WTC11 (cell line): ENCODE measurements at places on chromosomes 2 and 18.

DNA sequence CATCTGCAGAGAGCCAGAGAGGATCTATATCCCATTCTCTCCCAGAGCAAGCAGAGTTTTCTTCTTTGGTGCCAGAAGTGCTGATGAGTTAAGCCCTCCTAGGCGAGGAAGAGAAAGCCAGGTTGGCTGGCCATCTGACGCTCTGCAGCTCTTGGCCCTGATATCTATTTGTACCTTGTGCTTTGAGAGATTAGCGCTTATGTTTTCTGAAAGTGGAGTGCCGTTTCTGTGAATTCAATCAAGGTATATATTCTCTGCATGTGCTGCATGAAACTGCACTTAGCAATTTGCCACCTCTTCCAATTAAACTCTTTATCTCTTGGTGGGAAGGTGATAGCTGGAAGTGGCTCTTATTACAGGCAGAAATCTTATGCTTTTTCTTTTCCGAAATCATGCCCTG lies 177.5 kb downstream of the LPIN1 start:
- DNase-seq = no peak

DNA sequence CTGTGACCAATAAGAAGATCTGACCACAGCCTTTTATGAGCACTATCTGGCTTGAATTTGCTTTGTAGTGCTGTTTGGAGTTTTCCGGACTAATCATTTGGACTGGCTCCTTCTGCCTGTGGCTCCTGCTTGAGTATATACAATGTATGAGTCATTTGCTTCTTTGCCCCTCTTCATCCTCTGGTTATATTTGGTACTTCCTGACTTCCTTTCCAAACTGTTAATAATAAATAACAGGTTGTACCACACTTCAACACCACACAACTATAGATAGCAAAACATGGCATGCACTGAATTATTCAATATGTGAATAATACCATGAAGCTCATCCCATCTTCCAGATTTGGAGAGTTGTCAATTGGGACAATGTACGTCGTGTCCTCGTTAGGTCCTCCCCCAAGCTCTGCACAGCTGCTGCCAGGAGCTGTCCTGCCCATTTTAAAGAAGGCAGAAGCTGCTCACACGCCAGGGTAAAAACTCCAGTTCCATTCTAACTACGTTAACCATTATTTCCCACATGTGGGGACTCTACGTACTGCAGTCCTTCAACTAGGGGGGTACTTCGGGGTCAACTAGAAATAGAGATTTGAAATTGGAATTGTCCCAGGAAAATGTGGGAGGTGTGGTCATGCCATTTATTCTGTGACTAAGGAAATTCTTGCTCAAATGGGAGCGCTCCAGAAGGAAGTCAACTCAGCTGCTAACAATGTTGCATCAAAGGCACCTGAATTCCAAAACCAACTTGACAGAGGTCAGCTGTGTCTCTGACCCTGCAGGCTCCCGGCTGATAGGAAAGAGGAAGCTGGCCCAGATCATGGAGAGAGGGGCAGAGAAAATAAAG lies 38.1 kb downstream of the ST8SIA5 start:
- DNase-seq = no peak

DNA sequence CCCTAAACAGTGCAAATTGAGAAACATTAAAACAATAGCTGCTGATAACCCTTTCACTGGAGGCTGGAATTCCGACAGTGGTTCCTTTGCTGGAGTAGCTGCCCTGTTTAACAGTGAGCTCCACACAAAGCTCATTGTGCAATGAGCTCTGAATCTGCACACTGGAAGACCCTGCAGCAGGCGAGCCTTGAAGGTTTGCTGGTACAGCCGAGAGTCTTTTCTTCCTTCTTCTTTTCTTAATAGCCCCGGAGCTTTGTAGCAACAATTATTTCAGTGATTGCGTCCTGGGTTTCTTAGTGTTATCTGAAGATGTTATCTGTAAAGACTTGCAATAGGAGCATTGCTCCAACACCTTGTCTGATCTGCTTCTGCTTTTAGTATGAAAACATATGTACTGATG lies 50.8 kb upstream of the CXCR4 start:
- no peak for DNase-seq

DNA sequence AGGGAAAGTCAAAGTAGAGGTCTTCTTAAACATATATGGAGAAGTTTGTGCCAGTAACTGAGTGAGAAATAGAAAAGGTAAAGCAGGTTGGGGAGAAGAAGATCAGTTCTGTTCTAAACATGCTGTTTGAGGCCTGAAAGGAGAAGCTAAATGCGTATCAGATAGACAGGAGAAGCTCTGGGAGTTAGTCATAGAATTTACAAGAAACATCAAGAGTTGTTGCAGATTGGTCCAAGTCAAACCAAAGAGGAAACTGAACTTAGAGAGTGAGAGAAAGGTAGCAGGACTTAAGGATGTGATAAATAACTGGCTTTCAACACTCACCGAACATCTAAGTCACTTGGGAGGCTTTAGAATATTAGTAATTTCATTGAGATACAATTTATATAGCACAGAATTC lies 29.2 kb upstream of the CERS6 start:
- DNase-seq = no peak

GRCh38 chr2:113887009-113887792 lies 2.7 kb upstream of the ACTR3 start:
- DNase-seq = no peak

DNA sequence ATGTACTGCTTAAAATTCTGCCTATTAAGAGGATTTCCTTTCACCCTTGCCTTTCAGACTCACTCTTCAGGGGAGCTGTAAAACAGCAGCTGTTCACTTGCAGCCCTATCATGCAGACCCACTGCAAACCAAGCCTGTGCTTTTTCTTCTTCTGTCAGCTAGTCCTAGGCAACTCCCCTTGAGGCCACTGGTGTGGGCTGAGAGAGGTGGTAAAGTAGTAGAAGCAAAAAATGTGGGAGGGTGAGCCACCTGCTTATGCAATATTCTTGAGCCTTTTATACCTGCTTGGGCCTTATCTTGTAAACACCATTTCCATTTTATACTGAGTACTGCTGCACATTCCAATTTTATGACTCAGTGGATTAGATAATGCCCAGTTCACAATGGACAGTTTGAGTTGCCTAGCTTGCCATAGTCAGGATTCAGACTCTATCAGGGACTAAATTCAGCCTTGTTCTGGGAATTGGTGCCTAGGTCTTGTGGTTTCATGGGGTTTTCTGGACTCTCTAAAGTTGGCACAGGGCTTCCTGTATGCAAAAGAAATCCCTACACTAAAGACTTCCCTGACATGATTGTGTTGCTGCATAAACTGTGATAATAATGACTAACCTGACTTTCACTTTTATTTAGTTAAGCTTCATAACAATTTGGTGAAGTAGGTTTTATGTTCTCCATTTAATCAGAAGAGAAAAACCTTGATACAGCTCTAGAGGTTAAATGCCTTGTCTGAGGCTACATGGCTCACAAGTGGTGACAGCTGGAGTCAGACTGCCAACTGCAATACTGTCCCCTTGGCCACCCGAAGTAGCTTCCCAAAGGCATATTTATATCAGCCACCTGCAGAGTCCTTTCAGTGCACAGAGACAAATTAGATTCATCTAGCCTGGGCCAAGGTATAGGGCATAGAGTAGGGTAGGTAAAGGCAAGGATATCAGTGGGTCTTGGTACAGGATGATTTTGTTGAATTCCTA lies 47.4 kb upstream of the KDM3A start:
- no peak for DNase-seq

GRCh38 chr2:201127152-201127511 lies 11.2 kb downstream of the CFLAR start:
- no peak for DNase-seq

GRCh38 chr18:39713961-39714360 lies 2148.4 kb upstream of the CELF4 start:
- DNase-seq = no peak

DNA sequence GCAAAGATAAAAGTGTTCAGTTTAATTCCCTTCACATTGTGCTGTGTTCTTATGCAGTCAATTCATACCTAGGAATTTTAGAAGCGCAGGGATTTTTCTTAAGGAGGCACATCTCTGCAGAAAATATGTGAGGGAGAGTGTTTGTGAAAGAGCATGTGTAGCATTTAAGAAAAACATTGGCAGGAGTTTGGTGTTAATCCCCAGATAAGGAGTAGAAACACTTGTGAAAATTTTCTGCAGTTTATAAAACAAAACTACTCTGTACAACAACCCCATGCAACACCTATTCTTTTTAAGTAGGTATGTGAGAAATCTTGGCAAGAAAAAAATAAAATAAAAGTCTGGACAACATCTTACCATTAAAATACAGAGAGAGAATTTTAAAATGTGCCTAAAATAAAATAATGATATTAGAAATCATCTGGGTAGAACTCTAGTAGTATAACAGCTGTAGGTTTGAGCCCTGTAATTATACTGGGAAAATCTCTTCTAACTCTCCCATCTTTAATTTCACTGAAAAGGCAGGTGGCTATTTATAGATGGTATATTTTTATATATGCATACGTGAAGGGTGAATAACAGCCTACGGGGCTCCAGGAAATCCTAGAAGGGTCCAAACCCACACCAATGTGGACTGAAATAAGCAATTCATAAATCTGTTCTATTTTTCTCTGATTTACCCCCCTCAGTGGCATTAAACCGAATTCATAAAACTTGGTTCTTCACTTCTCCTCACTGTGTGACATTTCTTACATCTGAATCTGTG lies 6.6 kb downstream of the FZD7 start:
- DNase-seq = no peak

GRCh38 chr2:233856184-233856583 lies 1.8 kb upstream of the HJURP start:
- no peak for DNase-seq

DNA sequence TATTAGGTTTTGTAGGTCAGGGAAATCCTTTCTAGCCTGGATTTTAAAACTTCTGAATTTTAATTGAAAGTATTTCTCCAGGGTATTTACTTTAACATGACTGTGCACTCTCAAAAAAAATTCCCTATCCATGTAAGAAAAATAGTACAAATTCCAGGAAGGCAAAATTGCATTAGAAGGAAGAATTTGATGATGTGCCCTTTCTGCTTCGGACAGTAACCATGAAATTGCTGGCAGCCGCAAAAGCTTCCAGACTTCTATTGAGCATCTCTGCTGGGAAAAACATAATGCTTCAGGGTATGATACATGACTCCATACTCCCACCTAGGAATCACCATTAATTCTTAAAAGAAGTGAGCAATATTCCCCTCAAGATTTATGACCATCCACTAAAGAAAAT lies 17.2 kb upstream of the KLF7 start:
- no peak for DNase-seq

DNA sequence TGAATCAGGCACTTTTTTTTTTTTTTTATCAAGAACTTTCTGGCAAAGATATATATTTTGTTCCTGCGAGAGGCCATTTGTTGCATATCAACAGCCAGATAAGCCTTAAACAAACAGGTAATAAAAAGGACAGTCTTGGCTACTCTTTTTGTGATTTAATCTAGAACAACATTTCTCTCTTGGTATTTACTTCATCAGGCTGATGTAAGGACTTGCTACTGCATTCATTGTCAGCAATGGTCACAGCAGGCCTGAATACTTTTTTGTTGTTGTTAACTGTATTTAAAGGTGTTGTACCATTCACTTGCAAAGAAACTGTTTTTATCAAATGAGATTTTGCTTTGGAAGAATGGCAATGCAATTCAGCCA lies 683.8 kb downstream of the IRS1 start:
- DNase-seq = no peak

- no peak for DNase-seq
Observed at GRCh38 chr2:29050591-29050990, 23.7 kb downstream of the PCARE start.

- no peak for DNase-seq
Observed at GRCh38 chr2:45331410-45331786, 279.7 kb downstream of the SRBD1 start.

DNA sequence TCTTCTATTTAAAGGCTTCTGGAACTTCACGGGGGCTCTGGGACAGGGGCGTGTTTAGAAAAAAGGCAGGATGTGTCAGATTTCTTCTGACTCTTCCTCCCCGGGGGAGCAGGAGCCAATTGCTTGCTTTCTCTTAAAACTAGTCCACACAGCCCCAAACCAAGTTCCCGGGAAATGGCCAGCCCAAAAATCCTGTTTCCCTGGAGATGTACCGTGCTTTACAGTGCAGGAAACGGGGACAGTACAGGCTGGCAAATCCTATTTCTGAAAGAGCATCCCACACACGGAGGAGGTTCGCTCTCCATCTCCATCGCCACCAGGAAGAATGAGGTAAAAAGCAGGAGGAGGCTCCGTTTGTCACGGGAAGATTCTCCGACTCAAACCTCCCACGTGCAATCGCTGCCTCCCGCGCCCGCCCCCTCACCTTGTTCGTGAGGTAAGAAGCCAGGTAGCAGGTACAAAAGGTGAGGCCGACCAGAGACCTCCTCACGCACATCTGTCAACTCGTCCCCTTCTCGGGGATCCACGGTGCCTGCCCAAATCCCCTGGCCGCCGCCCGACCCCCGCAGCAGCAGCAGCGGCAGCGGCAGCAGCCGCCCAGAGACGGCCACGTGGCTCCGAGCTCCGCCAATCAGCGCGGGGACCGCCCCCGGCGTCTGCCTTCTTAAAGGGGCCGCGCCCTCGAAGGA lies 15.6 kb upstream of the RIOK3 start:
- peak; percentile 81 for DNase-seq

GRCh38 chr18:27577752-27578151 lies 392.6 kb upstream of the CHST9 start:
- no peak for DNase-seq

GRCh38 chr2:45441571-45441970 lies 169.5 kb downstream of the SRBD1 start:
- DNase-seq = no peak

DNA sequence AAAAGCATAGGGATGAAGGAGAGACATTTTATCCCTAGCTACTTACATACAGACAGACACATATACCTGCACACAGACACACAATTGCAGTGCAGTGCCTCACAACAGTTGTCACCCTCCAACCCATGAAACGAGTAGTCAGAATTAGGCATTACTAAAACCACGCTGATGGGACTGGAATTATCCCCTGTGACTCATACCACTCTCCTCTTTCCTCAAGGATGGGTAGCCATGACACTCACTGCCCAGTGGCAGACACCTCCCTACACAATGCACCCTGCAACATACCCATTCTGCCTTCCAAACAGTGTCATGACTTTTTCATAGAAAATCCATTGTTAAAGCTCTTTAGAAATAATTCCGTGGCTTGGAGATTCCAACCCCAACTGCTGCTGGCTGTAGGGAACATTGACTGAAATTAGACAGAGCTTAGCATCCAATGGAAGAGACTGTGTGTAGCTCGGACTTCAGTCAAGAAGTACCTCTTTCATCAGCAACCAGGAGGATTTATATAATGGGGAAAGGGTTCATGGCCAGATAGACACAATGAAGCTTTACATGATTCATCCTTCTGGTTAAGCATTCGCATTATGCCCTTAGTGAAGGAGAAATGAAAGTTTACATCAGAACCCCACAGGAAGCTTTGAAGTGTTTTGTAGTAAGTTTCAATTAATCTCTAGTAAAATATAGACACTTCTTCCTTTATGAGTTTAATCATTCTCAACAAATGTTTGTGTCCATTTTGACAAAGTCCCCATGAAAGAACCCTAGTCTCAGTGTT lies 155.2 kb downstream of the FBXO15 start:
- no peak for DNase-seq

GRCh38 chr2:44615950-44616518 lies 254.3 kb downstream of the CAMKMT start:
- no peak for DNase-seq
